ENCODE measurements at places on chromosomes 11 and 22. TPM values are rescaled to one million over a fixed set of nuclear protein-coding genes. Genes with fewer than 3 reads are reported as not detected.

HDHD5 gene
- polyA plus RNA-seq = 31.8 TPM

RPUSD4 gene
- polyA plus RNA-seq = 15.4 TPM

CRYBB2 gene
- not detected for polyA plus RNA-seq

NXPE2 gene
- polyA plus RNA-seq = not detected

TOB2 gene
- polyA plus RNA-seq = 44.9 TPM

WT1 gene
- 1.2 TPM for polyA plus RNA-seq

All from heart left ventricle (tissue), 16 donors.